OCI-LY7 (cell line): ENCODE measurements at places on chromosomes 13 and 19. TPM values are rescaled to one million over a fixed set of nuclear protein-coding genes. Genes with fewer than 3 reads are reported as not detected.

The ENOX1 gene
- total RNA-seq, result not detected in 2 replicates

GRCh38 chr19:3094601-3095440 is 659 bp downstream of the GNA11 start:
- peak; percentile 72 for DNase-seq

DNA sequence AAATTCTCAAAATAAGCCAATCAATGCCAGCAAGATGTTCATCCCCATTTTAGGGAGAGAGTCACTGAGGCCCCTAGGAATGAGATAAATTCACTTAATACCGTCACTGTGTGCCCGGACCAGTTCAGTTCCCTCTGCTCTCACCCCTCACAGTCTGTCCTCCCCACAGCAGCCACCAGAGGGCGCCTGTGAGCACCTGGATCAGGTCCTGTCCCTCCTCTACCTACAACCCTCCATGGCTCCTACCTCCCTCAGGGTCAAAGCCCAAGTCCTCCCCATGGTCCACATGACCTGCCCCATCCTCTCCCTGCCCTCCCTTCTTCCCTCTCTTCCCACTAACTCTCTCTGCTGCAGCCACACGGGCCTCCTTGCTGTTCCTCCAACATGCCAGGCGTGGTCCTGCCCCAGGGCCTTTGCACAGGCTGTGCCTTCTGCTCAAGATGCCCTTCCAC is 42.0 kb upstream of the NFIC start:
- DNase-seq, result peak; percentile 48

DNA sequence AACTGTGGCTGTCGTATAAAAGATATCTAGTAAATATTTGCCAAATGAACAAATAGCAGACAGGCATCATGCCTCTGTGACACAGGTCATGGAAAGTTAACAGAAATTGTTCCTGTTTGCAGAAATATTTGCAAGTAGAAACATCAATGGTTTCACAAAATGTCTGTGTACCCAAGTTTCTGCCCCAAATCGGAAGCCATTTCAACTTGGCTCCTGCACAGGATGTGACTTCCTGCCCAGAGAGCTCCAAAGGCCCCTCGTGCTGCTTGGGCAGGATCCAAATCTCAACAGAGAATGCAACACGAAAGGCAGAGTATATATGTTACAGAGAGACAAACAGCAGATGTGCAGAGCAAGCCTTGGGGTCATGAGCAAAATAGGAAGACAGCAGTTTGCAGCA is 95.5 kb upstream of the SERP2 start:
- DNase-seq, result peak; percentile 52

The ZFP82 gene
- total RNA-seq, result 15.6 and 17.7 TPM in 2 replicates

DNA sequence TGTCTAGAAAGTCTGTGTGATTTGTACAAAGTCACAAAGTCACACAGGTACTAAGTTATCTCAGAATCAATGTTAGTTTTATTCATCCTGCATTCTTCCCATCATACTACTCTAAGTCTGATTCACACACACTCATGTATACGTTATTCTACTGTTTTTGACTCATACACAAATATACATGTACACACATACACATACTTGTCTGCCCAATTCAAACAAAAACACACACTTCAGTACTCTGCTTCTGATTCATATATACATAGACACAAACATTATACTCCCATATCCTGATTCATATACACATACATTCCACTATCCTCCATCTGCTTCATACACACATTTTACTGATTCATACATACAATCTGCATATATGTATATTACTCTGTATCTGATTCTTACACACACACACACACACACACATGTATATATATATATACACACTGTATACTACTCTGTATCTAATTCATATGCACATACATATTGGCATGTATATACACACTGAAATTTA is 69.3 kb downstream of the KLF12 start:
- DNase-seq, result no peak

- DNase-seq, result no peak
Observed at GRCh38 chr13:63632321-63632720, 2216.7 kb upstream of the PCDH20 start.

- DNase-seq, result no peak
Observed at GRCh38 chr19:2039959-2040646, 10.9 kb downstream of the MKNK2 start.
